Lung (tissue), 17 donors: ENCODE measurements at places on chromosomes 11 and 22. TPM values are rescaled to one million over a fixed set of nuclear protein-coding genes. Genes with fewer than 3 reads are reported as not detected.

DNA sequence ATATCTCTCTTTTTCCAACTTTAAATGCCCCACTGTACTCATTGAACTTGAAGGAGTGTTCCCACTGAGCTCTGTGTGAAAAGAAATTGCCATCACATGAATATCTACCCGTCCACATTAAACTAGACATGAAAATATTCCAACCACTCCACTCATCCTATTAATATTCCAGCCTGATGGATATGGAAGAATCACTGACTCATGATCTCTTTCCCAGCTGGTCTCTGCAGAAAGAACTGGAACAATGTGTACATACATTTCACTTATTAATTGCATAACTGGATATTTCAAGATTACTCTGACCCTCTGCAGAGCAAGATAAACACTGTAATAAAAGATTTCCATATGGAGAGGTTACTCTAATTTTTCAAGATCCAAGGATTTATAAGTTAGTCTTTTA is 711.1 kb upstream of the LRRC4C start:
- DNase-seq: peak; percentile 61

DNA sequence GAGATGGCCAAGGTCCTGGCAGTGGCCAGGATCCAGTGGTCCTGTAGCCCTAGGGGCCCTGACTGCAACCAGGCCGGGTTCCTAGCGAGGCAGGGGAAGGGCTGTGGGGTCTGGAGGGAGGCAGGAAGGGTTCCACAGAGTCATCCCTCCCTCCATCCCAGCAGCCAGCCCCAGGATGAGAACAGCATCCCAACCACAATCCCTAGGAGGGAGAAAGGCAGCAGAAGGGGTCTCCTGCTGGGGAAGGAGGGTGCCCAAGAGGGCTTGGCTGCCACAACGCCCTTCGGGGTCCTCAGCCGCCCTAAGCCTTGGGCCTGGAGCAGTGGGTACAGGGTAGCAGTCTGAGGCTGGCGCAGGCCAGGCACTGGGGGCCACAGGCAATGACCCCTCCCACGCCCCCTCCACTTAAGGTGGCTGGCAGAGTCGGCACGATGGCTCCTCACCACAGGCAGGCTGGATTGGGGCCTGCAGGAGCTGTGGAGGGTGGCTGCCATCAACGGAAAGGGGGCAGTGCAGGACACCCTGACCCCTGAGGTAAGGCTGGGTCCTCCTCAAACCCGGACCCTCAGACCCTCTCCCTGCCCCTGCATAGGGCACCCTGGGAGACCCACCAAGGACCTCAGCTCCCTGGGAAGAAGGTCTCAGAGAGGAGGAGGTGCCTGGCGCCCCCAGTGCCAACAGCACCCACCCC is 7.2 kb downstream of the SLC22A12 start:
- DNase-seq: no peak

GRCh38 chr22:28283068-28283654 is 364.1 kb upstream of the PITPNB start:
- DNase-seq: peak; percentile 26

GRCh38 chr11:128697645-128698174 is 3.8 kb downstream of the FLI1 start:
- DNase-seq: no peak

DNA sequence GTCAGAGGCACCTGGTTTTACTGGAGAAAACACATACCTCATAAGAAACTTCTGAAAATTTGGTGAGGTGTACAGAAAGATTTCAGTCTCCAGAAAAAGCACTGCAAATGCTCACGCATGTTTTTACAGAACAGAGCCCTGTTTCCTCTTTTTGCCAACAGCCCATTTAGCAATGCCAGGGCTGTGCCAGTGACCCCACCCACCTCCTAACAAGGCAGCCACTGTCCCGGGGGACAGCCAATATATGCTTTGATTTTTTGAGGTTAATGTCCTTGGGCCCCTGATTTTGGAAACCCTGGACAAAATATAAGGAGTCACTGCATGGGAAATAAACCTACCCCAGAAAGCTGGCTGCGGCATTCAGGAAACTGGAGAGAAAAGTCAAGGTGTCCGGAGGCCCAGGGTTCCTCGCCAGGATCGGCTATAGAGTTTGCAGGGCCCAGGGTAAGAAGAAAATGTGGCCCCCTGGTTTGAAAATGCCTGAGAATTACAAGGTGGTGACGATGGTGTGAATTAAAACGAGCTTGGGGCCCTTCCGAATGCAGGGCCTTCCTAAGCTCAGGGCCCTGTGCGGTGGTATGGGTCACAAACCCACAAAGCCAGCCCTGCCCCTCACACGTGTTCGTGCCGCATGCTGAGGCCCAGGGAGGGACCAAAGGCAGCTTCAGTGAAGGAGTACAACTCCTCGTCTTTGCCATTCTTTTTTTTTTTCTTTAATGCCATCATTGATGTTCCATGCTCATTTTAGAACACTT is 71.1 kb upstream of the WNT7B start:
- DNase-seq: peak; percentile 2

- no peak for DNase-seq
These were observed 163.3 kb upstream of the CCDC90B start for GRCh38 chr11:83449338-83449913.

Gene CRACR2B
- 19.1 TPM for polyA plus RNA-seq

Gene OR51E2
- polyA plus RNA-seq: not detected
